ENCODE measurements at places on chromosomes 6 and 20.

GRCh38 chr6:37928217-37928616 is 108.7 kb downstream of the ZFAND3 start:
- no peak for DNase-seq

DNA sequence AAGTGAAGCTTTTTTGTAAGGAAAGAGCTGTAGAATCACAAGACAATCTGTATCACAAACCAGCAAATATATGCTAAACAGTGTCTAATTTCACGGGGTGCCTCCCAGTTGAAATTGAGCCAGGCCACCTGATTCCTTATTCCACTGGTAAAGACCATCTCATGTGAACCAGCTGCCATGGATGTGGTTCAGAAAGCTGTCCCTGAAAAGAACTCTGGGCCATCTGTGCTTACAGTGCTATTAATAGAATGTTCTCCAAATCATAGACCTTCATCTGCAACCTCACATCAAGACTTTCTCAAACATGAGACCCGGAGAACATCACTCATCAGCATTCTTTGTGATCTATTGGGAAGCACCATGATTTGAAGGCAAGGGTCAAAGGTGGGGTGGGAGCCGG is 89.7 kb downstream of the FBXO5 start:
- no peak for DNase-seq

DNA sequence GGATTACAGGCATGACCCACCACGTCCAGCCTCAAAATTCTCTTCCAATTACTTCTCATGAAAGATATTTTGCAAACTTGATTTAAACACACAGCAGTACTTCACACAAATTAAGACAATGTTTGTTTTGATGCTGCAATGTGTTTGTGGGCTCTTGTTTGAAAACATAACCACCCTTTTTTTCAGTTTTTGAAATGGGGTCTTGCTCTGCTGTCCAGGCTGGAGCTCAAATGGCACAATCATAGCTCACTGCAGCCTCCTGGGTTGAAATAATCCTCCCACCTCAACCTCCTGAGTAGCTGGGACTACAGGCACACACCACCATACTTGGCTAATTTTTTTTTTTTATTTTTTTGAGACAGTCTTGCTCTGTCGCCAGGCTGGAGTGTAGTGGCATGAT is 31.0 kb downstream of the STAU1 start:
- no peak for DNase-seq

- no peak for DNase-seq
Observed at GRCh38 chr6:299104-299980, 7.1 kb downstream of the DUSP22 start.

- no peak for DNase-seq
Observed at GRCh38 chr20:58448958-58449357, 59.9 kb downstream of the VAPB start.

DNA sequence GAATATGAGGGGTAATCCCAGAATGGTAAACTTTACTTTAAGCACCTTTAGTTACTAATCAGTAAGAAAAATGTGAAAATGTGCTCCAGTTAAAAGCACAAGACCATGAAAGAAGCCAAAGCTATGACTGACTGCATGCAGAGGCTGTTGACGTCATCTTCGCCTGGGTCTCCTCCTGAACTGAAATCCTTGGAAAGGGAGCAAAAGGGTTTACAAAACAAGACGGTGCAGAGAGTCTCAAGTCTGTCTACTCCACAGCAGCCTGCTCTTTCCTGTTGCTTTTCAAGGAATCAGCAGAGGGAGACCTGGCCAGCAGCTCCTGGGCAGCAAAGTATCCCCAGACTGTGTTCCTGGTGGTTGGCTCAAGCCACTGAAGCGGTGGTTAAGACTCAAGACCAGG is 10.2 kb downstream of the FKBP1A start:
- no peak for DNase-seq

GRCh38 chr6:11143394-11144371 is 32.2 kb upstream of the ERVFRD-1 start:
- DNase-seq = no peak

DNA sequence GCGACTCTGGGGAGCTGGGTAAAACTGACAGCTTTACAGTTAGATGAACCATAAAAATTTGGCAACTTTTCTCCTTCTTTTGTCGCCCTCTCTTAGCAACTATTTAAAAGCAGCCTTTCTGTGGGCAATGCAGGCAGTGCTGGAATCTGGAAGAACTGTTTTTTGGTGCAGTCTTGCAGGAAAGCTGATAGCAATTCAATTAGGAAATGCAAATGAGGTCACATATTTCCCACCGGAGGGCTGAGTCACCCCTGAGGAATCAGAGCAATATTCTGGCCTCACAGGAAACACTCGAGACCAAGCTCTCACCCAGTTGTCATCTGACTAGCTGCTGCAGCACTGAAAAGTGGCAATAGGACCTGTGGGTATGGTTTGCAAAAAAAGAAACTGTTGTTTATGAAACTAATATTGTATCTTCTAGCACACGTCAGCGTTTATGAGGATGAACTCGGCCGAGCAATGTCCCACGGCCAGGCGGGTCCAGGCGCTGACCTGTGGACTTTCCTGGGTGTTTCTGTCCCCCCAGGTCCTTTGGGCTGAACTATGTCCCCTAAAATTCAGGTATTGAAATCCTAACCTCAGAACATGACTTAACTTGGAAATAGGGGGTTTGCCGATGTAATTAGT is 312.3 kb downstream of the TAF4 start:
- no peak for DNase-seq

DNA sequence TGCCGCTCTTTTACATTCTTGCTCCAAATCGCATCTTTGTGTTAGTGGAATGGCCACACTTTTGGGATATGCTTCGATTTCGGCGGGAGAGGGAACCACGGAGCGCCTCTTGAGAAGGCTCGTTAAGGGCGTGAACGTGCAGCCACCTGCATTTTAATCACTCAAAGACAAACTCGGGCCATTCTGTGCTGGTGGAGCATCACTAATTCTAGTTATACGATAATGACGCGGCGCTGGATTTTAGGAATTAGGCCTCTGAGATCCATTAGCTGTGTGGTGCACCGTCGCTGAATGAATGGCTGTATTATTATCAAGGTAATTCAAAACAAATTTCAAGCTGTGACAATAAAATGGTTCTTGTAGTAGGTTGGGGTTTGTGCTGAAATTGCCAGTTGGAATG is 305.6 kb downstream of the CDH4 start:
- no peak for DNase-seq

- no peak for DNase-seq
Observed at GRCh38 chr6:44960898-44961297, 367.2 kb upstream of the RUNX2 start.

- DNase-seq = no peak
Observed at GRCh38 chr6:10603219-10603618, 82.1 kb downstream of the GCNT2 start.

- no peak for DNase-seq
Observed at GRCh38 chr20:31974951-31975487, 7.1 kb downstream of the XKR7 start.

DNA sequence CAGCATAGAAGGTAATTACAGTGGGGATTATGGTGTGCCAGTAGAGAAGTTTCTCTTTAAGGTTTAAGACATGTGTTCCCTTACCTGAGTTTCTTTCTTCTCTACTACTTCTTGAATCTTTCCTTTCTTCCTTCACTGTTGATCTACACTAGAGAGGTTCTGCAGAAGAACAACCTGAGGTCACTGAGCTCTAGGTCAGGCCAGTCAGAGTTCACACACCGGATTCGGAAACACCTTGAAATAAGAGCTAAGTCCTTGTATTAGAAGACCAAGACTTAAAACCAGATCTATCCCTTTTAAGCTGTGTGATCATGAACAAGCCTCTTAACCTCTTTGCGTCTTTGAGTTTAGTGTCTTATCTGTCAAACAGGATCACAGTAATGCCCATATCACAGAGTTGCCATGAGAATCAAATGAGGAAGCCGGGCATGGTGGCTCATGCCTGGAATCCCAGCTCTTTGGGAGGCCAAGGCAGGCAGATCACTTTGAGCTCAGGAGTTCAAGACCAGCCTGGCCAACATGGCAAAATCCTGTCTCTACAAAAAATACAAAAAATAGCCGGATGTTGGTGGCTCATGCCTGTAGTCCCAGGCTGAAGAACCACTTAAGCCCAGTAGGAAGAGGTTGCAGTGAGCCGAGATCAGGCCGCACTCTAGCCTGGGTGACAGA is 22.0 kb upstream of the TGM3 start:
- DNase-seq = no peak

- DNase-seq = no peak
Observed at GRCh38 chr20:18979132-18979531, 165.5 kb downstream of the SCP2D1 start.

- DNase-seq = no peak
Observed at GRCh38 chr20:49356676-49357075, 78.8 kb upstream of the ZNFX1 start.

DNA sequence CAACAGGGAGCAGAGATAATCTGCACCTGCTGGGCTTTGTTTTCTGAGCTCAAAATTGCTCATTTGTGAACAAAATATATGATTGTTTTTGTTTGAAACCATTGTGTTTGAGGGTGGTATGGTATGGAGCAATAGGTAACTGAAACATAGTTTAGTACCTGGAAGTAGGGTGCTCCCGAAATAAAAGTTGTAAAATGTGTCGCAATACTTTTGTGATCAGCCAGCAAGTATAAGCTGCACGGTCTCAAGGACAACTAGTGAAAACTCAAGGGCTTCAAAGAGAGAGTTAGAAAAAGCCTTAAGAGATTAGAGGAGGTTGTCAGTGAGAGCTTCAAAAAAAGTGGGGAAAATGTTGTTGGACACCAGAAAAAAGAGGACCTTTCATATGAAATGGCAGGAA is 579.8 kb upstream of the POU3F2 start:
- no peak for DNase-seq

GRCh38 chr6:28775405-28776129 is 148.2 kb downstream of the TRIM27 start:
- DNase-seq = no peak

DNA sequence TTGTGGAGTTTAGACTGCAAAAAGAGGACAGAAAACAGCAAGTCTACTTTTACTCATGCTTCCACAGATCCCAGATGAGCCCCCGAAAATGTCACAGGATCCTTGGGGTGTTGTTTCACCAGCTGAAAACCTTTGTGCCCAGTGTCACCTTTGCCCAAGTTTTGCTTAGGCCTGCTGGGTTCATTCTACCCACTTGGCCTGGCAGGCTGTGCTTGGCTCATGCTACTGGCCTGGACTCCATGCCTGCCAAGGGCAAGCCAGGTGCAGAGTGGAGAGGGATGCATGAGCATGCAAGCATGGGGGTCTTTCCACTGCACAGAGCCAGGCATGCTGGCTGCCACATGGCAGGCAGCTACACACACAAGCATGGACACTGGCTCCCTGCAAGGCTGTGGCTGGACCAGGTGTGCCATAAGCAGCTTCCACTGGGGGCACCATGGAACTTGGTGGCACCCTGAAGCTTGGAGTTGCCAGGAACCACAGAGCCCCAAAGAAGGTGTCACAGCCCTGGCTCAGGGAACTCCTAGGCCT is 1082.0 kb downstream of the KHDRBS2 start:
- DNase-seq = no peak

GRCh38 chr6:89172131-89172530 is 26.3 kb downstream of the PM20D2 start:
- DNase-seq = no peak

DNA sequence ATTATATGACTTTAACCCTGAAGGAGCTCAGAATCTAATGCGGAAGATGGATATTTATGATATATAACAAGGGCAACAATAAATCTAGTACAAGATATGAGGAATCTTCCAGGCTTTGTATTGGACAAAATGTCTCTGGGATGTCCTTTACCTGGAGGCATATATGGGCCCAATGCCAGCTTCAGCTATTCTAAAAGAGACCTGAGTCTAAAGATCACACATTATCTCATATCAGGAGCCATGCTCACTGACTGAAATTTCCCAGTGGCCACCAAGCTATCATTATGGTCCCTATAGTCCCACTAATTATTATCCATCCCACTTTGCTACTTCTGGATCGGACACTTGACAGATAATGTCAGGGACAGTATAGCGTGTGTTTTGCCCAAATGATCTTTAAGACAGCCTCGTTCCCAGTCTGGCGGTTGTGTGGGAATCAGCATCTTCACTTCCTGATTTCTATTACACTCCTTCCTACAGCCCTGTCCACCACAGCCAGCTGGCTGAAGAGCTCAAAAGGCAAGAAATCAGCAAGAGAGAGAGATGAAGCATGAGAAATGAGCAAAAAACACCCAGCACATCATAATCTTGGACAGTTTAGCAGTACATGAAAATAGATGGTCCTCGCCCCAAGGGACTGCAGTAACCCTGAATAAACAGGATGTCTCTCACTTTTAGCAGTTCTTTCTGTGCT is 34.9 kb downstream of the KLHL31 start:
- DNase-seq = no peak

DNA sequence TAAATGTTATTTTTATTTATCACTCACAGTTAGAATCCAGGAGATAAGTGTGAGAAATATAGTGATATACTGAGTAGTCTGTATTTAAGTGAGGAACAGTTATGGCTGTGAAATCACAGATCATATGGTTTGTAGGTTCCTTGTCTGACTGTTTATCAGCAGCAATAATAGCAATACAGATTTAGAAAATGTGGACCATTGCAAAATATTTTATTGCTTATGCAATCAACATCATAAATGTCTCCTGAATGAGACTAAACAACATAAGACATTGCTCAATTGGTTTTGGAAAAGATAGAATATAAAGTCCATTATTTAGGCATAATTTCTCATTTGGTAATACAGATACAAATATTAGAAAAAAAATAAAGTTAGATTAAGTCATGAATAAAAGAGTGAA is 43.7 kb downstream of the CCDC170 start:
- no peak for DNase-seq

DNA sequence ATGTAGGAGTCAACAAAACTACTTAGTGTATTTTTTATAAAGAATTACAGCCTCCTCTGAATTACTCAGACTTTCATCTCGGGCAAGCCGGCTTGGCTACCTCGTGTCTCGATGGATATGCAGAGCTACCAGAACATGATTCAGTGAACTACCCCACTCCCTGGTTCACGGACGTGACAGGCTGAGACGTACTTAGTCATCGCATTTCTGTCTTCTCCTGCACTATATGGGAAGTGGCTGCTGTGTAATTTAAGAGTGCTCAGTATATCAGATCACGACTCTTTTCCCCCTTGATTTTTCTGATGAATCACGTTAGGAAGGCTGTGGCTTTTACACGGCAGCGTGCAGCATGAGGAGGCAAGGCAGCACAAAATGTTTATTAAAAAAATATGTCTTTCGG is 302.7 kb upstream of the ZFP64 start:
- peak; percentile 9 for DNase-seq

DNA sequence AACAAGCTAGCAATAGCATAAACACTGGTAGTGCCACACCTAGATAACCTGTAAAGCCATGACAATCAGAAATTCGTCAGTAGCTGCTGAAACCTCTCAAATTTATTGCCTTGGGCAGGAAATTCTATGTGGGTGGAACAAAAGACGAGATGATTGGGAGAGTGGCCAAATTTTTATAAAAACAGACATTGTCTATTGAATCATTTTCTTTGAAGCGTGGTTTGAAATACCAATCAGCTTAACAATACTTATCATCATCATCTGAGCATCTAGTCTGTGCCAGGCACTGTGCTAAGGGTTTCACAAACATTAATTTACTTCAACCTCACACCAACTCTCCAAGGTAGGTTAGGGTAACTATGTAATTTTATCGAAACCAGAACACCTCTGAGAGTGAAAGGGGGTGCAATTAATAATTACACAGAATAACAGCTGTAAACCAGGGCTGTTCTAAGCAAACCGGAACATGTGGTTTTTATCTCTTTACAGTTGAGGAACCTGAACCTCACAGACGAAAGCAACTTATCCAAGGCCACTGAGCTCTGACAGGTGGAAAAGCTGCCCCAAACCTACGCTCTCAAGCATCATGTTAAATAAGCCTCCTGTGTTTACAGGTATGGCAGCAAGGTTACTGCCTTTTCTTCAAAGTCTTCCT is 43.4 kb downstream of the NHSL1 start:
- DNase-seq = no peak

- DNase-seq = no peak
Observed at GRCh38 chr6:45946352-45946751, 69.3 kb downstream of the CLIC5 start.

Measured in stimulated activated CD8-positive, alpha-beta memory T cell treated with anti-CD3 and anti-CD28 coated beads, Interleukin-4, amount 100 ng/mL, for 1 hour (primary cell).